Hindlimb muscle (tissue), 1 donor: ENCODE measurements at places on chromosomes 12 and 14. TPM values are rescaled to one million over a fixed set of nuclear protein-coding genes. Genes with fewer than 3 reads are reported as not detected.

TSHR gene
- 0.84 TPM for polyA plus RNA-seq

LRRK2 gene
- polyA plus RNA-seq, result 3.8 TPM

LMBR1L gene
- polyA plus RNA-seq, result 50.3 TPM

EIF2S3B gene
- polyA plus RNA-seq, result 0.71 TPM

OTUB2 gene
- polyA plus RNA-seq, result 0.67 TPM

C3AR1 gene
- polyA plus RNA-seq, result 7.6 TPM

WDR20 gene
- 26.3 TPM for polyA plus RNA-seq

WNK1 gene
- polyA plus RNA-seq, result 61.4 TPM

TAMALIN gene
- polyA plus RNA-seq, result 20.7 TPM

BAZ2A gene
- 41.9 TPM for polyA plus RNA-seq

CCDC196 gene
- 0.28 TPM for polyA plus RNA-seq

CFAP251 gene
- polyA plus RNA-seq, result 1.3 TPM

PRR4 gene
- polyA plus RNA-seq, result 4.1 TPM

STON2 gene
- polyA plus RNA-seq, result 20.5 TPM

DIO3 gene
- polyA plus RNA-seq, result 3.7 TPM

NUBPL gene
- polyA plus RNA-seq, result 8.8 TPM

PRB2 gene
- not detected for polyA plus RNA-seq

KRT83 gene
- polyA plus RNA-seq, result not detected

SERPINA9 gene
- not detected for polyA plus RNA-seq

MARK3 gene
- polyA plus RNA-seq, result 60.4 TPM

PZP gene
- polyA plus RNA-seq, result 0.52 TPM

DDX11 gene
- 41.7 TPM for polyA plus RNA-seq

TCL1B gene
- not detected for polyA plus RNA-seq

SPX gene
- 32.7 TPM for polyA plus RNA-seq

ADAM20 gene
- polyA plus RNA-seq, result 0.12 TPM

CHD8 gene
- polyA plus RNA-seq, result 44.8 TPM

LAG3 gene
- polyA plus RNA-seq, result 0.80 TPM

TMEM119 gene
- 30.1 TPM for polyA plus RNA-seq

AQP2 gene
- polyA plus RNA-seq, result not detected

KLRF1 gene
- 0.23 TPM for polyA plus RNA-seq

BATF gene
- polyA plus RNA-seq, result 1.0 TPM

DENND5B gene
- polyA plus RNA-seq, result 23.9 TPM

MANSC4 gene
- not detected for polyA plus RNA-seq

PTPN6 gene
- polyA plus RNA-seq, result 6.8 TPM

TAS2R7 gene
- polyA plus RNA-seq, result not detected

GLTP gene
- 20.5 TPM for polyA plus RNA-seq
